ENCODE measurements at places on chromosomes 7 and 10.

- no peak for DNase-seq
Observed at GRCh38 chr10:29576681-29577080, 58.1 kb downstream of the SVIL start.

DNA sequence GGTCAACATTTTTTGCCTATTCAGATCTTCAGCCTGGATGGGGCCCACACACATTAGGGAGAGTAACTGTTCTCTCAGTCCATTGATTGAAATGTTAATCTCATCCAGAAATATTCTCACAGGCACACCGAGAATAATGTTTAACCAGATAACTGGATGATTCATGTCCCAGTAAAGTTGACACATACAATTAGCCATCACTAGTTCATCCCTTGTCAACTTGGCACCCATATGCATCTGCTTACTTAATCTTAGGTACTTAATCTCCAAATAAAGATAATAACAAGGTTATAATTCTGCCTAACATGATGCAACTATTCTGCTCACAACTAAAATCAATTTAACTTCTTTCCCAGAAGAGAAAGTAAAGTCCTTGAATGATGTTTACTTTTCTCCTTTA, 502.6 kb downstream of the ADRA2A start:
- no peak for DNase-seq

DNA sequence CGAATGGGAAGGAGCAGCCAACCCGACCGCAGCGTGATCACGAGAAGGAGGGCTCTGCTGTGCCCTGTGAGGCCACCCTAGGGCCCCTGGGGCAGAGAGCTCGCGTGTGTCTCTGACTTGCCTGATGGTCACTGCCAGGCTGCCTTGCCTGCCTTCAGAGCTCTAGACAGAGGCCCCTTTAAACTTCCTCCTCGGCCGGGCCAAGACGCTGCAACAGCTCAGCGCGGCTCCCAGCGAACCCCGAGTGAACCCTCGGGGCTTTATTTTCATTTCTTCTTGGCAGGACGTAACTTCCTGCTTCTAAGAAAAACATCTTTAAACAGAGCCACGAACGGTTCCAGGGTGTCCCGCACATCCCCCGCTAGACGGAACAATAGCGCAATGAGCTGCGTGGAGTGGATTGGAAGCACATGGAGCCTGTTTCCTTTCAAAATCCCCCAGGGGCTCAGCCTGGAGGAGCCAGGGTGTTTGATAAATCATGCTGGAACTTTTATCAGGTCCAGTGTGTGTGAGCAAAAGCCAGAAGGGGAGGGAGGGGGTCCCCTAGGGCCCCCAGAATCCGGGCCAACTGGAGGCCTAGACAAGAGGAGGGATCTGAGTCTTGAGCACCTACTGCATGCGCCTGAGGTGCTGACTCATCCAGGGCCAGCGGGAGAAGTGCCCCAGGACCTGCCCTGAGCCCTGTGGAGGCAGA, 134.1 kb upstream of the GDF10 start:
- DNase-seq = peak; percentile 13

- no peak for DNase-seq
Observed at GRCh38 chr7:157006829-157007469, 3.5 kb downstream of the MNX1 start.

- DNase-seq = no peak
Observed at GRCh38 chr7:28840592-28840995, 117.5 kb downstream of the TRIL start.

DNA sequence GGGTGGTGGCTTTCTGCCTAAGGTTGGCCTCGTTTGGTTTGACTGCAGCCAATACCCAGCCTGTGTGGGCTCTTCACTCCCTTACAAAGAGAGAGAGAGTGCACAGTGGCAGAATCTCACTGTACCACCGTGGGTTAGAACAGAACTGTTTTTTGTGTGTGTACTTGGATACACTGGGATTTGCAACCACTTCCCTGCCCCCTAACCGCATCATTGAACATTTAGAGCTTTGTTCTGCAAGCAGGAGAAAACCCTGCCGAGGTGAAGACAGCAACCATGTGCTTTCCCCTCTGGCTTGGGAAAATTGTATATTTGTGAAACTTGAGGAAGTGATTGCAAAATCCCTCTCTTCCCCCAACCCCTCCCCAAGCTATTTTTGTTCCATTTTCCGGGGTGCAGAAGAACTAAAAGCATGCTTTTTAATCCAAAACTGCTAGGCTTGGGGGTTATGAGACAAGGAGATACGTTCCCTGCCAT, 201.2 kb downstream of the TCF7L2 start:
- no peak for DNase-seq

DNA sequence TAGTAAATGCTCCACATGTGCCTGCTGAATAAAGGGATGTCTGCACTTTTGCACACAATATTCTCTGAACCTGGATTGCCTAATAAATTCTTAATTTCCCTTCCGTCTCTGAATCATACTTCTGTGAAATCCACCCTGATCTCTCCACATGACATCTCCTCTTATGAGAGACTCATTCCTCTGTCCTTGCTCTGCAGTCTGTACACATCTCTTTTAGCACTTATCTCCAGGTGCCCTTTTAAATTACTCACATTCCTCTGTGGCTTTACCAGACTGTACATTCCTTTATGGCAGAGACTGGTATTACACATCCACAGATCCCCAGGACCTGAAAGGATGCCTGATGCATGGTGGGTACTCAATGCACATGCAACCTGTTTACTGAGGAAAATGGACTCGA, 527.6 kb downstream of the PHTF2 start:
- DNase-seq = no peak

DNA sequence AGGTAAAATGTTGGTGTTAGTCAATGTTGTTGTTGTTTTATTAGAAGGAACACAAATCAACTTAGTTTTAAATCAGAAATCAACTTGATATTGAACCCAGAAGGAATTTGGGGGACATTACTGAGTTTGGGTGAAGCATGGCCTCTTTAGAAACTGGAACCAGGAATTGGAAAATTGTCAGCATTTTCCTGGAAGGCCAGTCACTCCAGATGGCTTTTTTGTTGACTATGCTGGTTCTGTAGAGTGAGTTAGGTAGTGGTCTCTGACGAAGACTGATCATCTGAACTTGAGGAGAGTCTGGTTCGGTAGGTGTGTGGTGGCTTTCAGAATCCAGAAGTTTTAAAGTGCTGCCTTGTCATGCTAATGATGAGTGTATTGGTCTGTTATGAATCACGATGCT, 111.5 kb downstream of the BMPER start:
- no peak for DNase-seq

DNA sequence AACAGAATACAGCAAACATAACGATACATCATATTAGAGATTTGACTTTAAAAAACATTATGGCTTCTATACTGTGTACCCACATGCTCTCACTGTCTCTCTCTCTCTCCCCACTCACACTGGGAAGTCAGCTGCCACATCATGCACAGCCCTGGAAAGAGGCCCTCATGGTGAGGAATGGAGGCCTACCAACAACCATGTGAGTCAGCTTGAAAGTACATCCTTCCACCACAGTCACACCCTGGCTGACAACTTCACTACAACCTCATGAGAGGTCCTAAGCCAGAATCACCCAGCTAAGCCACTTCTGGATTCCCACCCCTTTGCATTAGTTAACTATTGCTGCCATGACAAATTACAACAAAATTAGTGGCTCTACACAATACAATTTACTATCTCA, 23.3 kb upstream of the GPR22 start:
- DNase-seq = no peak

DNA sequence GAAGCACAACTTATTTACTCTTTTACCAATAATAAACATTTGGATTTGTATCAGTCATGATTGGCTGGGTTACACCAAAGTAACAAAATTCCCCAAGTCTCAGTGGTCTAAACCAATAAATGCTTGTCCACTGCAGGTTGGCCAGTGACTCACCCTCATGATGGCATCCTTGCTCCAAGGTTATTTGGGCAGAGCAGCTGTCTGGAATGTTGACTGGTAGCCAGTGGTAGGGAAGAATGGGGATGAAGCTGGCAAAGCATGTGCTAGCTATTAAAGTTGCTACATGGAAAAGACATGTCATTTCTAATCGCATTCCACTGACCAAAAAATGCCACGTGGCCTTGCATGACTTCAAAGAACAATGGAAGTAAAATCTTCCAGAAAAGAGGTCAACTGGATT, 1168.7 kb upstream of the CELF2 start:
- no peak for DNase-seq

GRCh38 chr7:139720186-139720585, 57.6 kb downstream of the HIPK2 start:
- no peak for DNase-seq

DNA sequence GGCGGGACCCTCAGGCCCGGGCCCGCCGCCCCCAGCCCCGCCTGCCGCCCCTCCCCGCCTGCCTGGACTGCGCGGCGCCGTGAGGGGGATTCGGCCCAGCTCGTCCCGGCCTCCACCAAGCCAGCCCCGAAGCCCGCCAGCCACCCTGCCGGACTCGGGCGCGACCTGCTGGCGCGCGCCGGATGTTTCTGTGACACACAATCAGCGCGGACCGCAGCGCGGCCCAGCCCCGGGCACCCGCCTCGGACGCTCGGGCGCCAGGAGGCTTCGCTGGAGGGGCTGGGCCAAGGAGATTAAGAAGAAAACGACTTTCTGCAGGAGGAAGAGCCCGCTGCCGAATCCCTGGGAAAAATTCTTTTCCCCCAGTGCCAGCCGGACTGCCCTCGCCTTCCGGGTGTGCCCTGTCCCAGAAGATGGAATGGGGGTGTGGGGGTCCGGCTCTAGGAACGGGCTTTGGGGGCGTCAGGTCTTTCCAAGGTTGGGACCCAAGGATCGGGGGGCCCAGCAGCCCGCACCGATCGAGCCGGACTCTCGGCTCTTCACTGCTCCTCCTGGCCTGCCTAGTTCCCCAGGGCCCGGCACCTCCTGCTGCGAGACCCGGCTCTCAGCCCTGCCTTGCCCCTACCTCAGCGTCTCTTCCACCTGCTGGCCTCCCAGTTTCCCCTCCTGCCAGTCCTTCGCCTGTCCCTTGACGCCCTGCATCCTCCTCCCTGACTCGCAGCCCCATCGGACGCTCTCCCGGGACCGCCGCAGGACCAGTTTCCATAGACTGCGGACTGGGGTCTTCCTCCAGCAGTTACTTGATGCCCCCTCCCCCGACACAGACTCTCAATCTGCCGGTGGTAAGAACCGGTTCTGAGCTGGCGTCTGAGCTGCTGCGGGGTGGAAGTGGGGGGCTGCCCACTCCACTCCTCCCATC, 82.7 kb downstream of the PAX2 start:
- DNase-seq = no peak

- no peak for DNase-seq
Observed at GRCh38 chr10:132955479-132955878, 13.1 kb upstream of the CFAP46 start.

GRCh38 chr7:30159698-30160143, 24.9 kb downstream of the MTURN start:
- DNase-seq = no peak

DNA sequence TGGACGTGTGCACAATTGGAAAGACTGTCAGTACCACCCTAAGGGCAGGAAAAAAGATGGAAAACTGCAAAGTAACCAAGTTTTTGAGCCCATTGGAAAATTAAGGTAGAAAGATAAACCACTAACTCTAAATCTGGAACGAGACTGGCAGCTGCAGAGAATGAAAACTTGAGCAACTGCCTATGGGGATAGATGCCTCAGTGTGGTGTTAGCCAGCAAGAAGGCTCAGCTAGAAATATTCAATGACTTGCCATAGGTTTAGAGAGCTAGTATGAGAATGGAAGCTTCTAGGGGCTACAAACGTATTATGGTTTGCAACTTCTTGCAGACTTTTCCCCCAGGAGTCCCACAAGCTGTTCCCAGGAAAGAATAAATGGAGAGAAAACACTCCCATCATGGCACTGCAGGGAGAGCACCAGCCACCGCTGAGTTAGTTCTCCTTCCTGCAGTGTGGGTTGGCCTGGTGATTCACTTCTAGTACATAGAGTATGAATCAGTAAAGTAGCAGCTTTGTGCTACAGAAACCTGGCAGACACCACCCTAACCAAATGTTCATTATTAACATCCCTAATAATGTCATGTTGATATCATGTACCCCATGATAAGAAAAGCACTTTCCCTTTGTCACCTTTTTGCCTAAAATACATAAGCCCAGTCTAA, 372.4 kb upstream of the VWC2 start:
- DNase-seq = no peak

GRCh38 chr10:44673245-44673983, 237.7 kb upstream of the TMEM72 start:
- no peak for DNase-seq

GRCh38 chr10:43763846-43764245, 115.2 kb upstream of the ZNF32 start:
- no peak for DNase-seq

- DNase-seq = no peak
Observed at GRCh38 chr7:30093420-30093952, 41.3 kb upstream of the MTURN start.

DNA sequence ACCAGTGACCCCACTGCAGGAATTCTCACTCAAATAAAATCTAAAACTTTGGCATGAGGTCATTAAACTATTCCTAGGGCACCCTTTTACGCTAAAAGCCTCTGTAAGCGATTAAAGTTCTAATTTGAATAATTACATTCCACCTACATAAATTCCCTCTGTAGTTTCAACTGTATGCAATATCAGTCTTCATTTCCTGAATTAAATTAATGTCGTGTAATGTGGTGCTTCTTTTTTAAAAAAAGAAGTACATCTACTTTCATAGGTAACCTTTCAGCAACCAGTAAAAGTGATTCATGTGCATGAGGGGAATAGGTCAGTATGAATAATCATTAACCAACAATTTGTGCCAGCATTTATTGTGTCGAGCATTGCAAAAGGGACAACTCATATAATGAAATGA, 44.7 kb downstream of the IMMP2L start:
- DNase-seq = no peak

- no peak for DNase-seq
Observed at GRCh38 chr10:4285121-4285520, 500.1 kb upstream of the KLF6 start.

DNA sequence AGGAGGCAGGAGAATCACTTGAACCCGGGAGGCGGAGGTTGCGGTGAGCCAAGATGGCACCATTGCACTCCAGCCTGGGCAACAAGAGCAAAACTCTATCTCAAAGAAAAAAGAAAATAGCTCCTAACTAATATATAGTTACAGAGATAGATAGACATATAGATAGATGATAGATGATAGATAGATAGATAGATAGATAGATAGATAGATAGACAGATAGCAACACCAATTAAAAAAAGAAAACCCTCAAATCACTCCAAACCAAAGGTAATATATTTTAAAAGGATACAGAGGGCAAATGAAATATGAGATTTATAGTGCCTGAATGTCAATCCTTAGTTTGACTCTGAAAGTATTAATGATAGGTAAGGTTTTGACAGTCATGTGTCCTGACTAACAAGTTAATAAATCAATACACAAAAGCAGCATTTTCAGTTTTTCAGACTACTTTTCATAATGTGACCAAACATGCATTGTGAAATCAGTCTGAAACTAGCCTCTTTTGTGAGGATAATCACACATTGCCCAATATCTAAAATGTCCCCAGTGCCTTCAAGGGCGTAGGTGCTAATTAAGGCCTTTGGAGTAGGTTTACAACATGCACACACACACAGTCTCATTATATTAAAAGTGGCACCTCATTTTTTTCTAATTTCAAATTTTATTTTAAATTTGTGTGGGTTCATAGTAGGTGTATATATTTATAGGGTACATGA, 61.2 kb downstream of the BPGM start:
- DNase-seq = no peak
